CD8-positive, alpha-beta memory T cell (primary cell): ENCODE measurements at places on chromosomes 16 and 17.

DNA sequence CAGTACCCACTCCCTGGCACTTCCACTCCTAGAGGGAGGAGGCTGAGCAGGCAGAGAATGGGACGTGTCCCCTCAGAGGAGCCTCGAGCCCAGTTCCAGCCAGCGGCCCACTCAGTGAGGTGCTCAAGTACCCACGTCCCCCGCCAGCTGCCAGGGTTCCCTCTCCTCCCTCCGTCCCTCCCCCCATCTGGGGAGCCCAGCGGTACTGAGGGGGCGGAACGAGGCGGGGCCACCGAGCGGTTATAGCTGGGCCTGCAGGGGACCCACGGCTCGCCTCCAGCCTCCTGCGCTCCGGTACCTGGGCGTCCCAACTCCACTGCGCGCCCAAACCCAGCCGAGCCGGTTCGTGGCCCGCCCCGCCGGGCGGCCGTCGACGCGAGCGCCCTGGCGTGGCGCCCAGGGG lies at the start of gene NPW:
Gene NPW (plus strand): TSS at position 268 of the 403 bp plus-strand sequence.
- DNase-seq = no peak

DNA sequence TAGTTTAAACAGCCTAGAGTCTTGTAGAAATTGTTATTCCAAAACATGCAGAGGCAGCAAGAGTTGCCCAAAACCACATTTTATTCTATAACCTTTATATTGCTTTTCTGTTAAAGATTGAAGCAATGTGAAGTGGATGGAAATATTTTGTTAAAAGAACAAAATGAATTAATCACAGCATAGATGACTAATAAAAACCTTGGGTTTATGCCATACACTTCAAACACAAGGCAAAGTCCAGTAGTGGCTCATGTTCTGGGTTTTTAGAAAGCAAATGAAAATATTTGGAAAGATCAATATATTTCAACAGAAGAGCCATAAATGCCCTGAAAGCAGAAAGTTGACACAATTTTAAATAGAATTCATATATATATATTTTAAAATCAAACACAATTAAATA lies 36.7 kb upstream of the ULK2 start:
- no peak for DNase-seq

GRCh38 chr17:19244781-19245180 lies 7.6 kb downstream of the EPN2 start:
- DNase-seq = no peak

DNA sequence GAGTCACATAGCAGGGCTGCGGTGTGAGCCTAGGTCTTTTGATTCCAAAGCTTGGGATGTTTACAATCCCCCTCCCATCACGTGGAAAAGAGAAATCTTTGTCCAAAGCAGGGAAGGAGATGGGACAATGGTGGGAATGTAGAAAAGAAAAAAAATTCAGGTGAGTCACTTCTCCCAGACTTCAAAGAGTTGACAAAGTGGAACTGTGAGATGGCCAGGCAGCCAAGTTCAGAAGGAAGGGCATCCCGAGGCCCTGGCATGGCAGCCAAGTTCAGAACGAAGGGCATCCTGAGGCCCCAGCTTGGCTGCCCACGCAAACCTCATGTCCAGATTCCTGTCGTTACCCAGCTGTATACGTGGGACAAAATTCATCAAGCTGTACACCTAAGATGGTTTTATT lies 47.5 kb downstream of the FOXL1 start:
- no peak for DNase-seq

- DNase-seq = no peak
Observed at GRCh38 chr16:11089504-11090124, 145.2 kb downstream of the CLEC16A start.

- no peak for DNase-seq
Observed at GRCh38 chr17:13051915-13052314, 34.1 kb upstream of the ELAC2 start.

DNA sequence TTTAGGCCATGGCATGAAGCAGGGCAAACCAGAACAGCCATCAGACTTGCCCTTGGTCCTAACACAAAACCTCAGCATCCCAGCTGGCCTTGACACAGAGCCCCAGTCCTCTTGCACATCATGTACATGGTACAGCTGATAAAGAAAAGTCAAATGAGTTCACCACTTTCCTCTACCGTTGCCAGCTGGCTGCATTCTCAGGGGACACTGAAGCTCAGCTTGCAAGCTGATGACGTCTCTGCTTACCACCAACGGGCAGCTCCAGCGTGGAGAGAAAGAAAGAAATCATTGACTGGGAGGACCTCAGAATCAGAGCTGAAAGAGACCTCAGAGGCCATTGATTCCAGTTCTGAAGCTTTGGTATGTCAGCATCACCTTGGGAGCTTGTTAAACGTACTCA lies 80.7 kb upstream of the CES5A start:
- no peak for DNase-seq

GRCh38 chr16:46648656-46649055 lies 27.5 kb upstream of the SHCBP1 start:
- no peak for DNase-seq

DNA sequence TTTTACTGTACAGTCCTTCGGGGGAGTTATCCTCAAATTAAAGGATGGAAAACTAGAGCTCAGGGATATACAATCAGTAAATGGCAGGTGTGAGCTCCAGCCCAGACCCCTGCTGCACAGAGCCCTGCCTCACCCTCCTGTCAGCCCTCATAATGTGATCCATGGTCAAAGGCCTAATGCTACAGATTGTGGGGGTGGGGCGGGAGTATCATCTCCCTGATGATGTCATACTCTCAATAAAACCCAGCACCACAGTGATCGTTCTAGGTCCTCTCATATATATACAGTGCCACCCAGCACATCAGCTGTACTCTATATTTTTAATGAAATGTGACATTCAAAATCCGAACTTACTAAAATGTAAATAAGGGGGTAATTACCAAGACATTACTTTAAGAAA lies 61.5 kb downstream of the SLC39A11 start:
- no peak for DNase-seq

- DNase-seq = no peak
Observed at GRCh38 chr17:41687828-41688640, 651 bp upstream of the EIF1 start.

GRCh38 chr17:80252871-80253270 lies 7.8 kb upstream of the RNF213 start:
- DNase-seq = peak; percentile 74

GRCh38 chr16:85448557-85449190 lies 164.4 kb upstream of the GSE1 start:
- peak; percentile 66 for DNase-seq

DNA sequence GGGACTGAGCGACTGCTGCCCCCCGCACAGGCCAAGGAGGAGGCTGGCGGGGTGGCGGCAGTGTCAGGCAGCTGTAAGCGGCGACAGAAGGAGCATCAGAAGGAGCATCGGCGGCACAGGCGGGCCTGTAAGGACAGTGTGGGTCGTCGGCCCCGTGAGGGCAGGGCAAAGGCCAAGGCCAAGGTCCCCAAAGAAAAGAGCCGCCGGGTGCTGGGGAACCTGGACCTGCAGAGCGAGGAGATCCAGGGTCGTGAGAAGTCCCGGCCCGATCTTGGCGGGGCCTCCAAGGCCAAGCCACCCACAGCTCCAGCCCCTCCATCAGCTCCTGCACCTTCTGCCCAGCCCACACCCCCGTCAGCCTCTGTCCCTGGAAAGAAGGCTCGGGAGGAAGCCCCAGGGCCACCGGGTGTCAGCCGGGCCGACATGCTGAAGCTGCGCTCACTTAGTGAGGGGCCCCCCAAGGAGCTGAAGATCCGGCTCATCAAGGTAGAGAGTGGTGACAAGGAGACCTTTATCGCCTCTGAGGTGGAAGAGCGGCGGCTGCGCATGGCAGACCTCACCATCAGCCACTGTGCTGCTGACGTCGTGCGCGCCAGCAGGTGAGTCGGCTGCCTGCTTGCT lies 5.6 kb upstream of the TMEM88 start:
- DNase-seq = no peak

DNA sequence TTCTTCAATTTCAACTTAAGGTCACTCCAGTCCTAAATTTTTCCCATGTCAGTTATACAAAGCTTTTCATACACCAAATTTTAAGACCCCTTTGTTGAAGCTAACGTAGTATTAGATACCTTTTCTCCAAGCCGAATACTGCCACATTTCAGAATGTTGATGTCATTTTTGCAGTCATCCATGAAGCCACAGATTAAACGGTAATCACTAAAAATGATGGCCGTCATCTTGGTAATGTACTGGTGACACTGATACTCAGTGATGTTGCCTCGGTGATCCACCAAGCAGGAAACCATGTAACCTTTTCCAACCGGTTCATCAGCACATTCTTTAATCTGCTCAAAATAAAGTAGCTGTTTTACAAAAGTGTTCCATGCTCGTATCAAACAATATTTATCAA lies 82.1 kb upstream of the CLEC18B start:
- no peak for DNase-seq

GRCh38 chr16:84548971-84549844 lies 44.7 kb upstream of the MEAK7 start:
- peak; percentile 49 for DNase-seq

GRCh38 chr16:84874983-84875382 lies 55.2 kb downstream of the CRISPLD2 start:
- DNase-seq = no peak

DNA sequence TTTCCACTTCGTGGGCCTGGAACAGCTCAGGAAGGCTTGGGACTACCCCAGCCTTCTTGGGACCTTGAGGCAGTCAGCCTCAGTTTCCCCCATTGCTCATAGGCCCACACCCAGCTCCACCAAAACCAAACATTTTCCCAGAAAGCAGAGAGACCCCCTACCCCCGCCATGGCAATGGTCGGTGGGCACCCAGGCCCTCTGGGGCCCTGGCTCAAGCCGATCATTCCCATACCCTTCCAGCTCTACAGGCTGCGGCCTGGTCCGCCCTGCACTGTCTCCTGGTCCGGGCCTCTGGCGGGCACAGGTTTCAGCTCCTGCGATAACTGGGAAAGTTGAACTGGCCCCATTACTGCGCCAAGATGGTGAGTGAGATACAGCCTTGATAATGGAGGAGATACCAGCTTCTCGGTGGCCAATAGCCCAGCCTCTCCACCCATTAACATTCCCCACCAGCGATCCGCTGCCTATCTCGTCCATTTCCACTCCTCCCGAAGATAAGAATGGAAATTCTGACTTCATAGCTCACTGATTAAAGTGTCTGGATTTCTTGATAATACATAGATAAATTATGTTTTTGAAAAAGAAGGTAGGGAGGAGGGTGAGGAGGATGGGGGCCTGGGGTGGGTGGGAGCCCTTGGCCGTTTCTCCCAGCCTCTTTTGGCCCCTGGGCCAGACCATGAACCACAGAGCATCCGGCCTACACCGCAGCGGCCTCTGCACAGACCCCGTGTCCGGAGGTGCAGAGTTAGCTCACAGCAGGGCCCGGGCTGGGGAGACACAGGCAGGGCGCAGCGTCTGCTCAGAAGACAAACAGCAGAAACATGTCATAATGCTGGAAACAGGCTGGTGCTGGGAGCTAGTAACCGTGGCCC lies 11.6 kb downstream of the ZFPM1 start:
- no peak for DNase-seq

GRCh38 chr17:18326039-18326438 lies 10.9 kb downstream of the SMCR8 start:
- no peak for DNase-seq

GRCh38 chr16:19295393-19295792 lies 9.9 kb downstream of the CLEC19A start:
- no peak for DNase-seq

- DNase-seq = no peak
Observed at GRCh38 chr17:74187761-74188160, 15.7 kb upstream of the RPL38 start.

DNA sequence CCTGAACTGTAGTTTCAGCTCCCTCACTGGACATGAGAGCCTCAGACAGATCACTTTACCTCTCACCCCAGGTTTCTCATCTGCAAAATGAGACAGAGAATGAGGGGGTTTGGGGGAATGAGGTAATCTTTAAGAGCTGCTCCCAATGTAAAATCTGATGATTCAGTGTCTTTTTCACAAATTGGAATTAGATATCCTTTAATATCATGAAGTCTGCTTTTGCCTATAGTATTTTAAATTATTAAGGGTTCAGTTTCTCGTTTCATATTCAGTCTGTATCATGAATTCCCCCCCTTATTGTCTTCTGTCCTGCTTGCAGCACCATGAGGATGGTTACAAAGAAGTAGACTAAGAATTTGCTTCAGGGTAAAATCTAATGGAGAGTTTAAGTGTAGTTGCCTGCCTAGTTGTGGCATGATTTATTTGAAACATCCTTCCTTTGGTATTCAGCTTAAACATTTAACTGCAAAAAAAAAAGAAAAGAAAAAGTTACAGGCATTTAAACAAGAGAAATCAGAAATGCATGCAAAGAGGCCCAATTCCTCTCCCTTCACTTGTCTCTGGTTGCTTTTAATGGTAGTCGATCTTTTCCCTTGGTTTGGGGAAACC lies 77.3 kb downstream of the WNT3 start:
- DNase-seq = no peak

DNA sequence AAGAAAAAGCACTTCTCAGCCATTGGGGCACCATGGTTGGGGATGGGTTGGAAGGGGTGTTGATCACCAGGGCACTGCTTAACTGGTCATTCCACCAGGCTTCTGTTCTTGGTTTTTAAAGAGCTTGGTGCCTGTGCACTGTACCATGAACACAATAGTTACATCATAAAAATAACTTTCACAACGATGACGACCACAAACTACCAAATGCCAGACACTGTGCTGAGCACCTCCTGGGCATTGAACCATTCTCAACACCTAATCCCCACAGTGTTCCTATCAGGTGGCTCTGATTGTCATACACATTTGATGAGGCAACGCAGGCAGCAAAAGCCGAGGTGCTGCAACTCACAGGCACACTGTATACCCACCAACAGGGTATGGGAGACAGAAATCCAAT lies 208.0 kb downstream of the FOXL1 start:
- no peak for DNase-seq

- DNase-seq = no peak
Observed at GRCh38 chr16:66489818-66490217, 60.1 kb downstream of the TK2 start.

DNA sequence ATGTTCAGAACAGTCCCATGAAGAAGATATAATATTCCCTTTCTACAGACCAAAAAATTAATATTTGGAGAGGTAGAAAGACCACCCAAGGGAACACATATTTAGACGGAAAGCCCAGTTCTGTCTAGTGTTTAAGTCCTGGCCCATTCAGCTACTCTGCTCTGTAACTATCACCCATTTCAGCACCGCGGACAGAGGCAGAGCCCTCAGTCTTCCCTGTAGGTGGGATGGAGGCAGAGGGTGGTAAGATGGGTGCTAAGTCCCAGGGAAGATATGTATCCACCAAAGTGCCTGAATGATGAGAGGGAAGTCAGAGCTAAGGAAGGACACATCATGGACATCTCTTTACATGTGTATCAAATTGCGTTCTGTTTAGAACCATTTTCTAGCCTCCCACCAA lies 27.8 kb upstream of the C16orf78 start:
- no peak for DNase-seq
